ENCODE measurements at places on chromosomes 1 and 21.

GRCh38 chr1:30689901-30690645 is 33.3 kb downstream of the MATN1 start:
- no peak for DNase-seq

DNA sequence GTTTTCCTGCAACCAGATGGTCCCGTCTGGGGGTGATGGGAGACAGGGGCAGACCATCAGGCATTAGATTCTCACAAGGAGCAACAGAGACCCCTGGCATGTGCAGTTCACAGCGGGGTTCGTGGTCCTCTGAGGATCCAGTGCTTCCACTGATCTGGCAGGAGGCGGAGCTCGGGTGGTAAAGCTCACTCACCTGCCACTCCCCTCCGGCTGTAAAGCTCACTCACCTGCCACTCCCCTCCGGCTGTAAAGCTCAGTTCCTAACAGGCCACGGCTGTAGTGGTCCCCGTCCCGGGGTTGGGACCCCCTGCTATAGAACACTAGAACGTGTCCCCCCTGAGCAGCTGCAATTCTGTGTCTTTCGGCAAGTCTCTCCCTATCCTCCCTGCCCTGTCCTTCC is 4.6 kb downstream of the KRTAP10-12 start:
- DNase-seq = no peak

DNA sequence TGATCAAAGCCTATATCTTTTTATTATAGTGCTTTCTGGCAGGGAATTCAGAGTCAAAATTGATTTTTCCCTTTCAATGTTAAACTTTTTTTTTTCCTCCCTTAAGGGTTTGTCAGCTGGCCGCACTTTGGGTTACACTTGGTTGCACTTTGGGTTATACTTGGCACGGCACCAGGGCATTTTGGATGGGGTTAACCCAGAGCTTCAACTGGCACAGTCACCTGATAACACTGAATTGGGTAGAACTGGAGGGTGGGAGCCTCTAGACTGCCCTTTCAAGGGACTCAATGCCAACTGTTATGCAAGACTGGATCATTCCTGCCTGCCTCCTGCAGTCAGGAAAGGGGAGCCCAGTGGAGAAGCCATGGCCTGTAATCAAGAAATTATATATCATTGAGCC is 211.5 kb downstream of the KCNJ6 start:
- DNase-seq = no peak

GRCh38 chr21:31403596-31404333 is 59.7 kb upstream of the TIAM1 start:
- DNase-seq = no peak

DNA sequence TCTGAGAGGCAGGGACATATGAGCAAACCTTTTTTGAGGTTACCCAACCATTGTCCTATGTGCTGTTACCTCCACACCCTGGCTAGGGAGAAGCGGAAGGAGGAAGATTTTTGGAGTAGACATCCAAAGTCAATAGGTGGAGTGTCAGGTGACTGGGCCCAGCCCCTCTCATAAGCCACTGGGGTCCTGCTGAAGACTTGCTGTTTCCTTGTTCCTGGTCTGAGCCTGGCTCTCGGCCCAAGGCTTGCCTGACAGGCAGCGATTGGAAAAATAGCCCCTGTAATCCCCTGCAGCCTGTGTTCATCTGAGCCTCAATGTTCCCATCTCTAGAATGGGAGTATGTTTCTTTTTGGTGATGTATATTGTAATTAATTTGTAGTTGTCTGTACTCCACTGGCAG is 6.9 kb upstream of the PIGR start:
- DNase-seq = no peak

DNA sequence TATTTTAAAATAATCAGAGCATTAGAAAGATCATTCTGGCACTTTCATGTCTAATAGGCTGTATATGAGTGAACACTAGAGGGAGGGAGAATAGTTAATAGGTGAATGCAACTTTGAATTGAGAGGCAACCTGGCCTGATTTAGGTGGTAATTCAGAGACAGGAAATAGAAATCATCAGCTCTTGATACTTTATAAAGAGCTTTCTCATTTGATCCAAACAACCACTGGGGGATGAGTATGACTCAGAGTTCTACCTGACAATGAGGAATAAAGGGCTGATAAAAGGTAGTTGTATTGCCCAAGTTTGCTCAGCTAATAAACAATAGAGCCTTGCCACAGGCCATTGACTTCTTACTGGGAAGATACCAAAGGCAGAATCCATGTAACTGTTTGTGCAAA is 5.2 kb upstream of the FAM89A start:
- DNase-seq = no peak

DNA sequence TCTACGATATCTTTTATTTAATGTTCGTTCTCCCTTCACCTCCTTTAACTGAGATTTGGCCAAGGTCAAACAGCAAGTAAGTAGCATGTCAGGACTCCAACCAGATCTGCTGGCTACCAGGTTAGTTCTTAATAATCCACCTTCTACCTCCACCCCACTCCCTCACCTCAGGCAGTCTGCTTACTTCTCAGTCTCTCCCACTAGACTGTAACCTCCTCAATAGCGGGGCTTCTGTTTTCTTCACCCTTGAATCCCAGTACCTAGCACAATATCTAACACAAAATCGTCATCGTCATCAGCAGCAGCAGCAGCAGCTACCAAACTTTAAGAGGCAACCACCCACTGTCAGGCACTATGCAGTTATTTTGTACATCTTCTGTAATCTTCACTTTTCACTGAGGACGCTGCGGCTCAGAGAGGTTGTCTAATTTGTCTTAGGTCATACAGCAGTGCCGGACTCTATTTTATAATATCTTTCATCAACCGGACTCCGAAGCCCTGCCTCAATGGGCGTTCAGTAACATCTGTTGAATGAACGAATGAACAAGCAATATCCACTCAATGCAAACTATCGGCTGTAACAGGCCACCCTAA is 859 bp upstream of the MAGI3 start:
- no peak for DNase-seq

GRCh38 chr1:207328004-207328403 is 6.5 kb downstream of the CD55 start:
- DNase-seq = no peak

DNA sequence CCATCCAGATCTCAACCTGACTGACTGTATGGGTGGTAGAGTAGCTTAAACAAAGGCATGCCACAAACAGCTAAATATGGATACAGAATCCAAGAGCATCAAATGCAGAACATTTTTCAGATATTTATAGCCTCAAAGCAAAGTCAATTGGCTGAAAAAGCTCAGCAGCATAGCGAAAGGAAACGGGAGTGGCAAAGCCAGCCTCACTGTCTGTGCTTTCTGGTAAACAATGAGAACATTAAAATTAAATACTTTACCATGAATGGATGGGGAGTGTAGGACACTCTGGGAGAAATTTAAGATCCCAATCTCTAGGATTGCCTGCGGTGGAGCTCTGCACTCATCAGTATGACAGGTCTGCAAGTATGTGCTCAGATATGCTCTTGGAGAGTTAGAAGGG is 4.4 kb downstream of the RASAL2 start:
- DNase-seq = no peak

DNA sequence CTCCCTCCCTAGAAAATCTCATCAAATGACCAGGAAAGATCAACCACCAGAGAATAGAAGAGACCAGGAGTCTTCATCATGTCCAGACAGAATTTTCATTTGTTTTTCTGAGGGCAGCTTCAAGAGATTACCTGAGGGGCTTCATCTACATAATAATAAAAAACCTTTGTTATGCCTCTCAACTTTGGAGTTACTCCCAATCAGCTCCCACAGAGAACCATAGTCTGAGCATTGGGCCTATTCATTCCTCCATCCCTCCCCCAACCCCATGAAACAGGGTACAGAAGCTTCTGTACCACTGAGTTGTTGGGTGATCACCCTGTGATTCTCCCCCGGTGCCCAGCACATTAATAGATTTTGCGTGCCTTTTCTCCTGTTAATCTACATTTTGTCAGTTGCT is 53.3 kb upstream of the PRRC2C start:
- DNase-seq = no peak

DNA sequence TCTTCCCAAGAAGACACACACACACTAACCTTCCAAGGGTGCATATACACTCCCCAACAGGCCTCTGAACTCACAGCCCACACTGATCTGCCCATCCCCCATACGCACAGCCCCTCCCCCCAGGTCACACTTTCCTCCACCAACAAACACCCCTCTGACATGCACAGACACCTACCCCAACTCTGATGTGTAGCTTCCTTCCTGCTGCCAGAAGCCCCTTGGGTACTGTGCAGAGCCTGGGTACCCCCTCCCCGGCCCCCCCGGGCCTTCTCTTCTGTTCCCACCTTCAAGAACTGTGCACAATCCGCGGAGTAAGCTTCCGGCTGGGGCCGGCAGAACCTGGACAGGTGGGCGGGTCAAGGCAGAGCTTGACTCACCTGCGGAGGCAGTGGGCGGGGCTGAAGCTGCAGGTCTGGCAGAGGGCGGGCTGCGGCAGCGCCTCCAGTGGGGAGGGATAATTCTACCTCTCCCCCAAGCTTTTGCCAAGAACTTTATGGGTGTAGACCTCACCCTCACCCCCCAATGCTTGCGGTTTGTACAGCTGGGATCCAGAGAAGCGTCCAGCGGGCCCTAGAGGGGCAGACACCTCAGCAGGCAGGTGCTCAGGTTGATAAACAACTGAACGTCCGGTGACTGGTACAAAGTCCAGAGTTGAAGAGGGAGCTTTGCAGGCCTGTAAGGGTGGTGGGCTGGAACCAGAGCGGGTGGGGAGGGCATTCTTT is at the start of gene C1orf210:
Gene C1orf210, minus strand, starts transcription at position 313 of the 722 bp plus-strand sequence. CDS start 2,311 bp downstream, outside the sequence.
- no peak for DNase-seq

DNA sequence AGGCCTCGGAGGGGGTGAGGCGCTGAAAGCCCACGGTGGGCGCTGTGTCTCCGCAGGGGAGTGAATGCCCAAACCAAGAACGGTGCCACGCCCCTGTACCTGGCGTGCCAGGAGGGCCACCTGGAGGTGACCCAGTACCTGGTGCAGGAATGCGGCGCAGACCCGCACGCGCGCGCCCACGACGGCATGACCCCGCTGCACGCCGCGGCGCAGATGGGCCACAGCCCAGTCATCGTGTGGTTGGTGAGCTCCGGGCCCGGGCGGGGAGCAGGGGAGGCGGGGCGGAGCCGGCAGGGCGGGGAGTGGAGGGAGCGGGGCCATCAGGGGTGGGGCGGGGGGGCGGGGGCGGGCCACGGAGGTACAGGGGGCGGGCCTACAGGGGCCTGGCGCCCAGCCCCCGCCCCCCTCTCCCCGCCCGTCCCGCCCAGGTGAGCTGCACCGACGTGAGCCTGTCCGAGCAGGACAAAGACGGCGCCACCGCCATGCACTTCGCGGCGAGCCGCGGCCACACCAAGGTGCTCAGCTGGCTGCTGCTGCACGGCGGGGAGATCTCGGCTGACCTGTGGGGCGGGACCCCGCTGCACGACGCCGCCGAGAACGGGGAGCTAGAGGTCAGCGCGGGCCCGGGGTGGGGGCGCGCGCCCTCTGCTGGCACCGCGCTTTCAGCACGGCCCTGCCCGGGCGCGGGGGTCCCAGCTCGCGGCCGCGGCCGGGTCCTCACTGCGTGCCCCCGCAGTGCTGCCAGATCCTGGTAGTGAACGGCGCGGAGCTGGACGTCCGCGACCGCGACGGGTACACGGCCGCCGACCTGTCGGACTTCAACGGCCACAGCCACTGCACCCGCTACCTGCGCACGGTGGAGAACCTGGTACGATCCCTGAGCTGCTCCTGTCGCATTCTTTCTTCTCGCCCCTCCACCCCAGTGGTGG is 15.9 kb downstream of the ESPN start:
- peak; percentile 41 for DNase-seq

DNA sequence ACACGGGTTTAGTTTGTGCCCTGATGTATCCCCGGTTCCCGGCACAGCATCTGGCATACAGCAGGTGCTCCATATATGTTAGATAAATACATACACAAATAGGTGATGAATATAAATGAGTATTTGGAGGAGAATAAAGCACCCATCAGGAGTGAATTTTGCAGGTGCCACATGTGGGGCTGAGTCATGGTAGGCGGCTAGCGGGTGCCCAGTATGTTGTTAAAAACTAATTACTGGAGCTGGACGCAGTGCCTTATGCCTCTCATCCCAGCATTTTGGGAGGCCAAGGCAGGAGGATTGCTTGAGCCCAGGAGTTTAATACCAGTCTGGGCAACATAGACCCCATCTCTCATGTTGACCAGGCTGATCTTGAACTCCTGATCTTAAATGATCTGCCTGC is 16.7 kb upstream of the WASF2 start:
- no peak for DNase-seq

DNA sequence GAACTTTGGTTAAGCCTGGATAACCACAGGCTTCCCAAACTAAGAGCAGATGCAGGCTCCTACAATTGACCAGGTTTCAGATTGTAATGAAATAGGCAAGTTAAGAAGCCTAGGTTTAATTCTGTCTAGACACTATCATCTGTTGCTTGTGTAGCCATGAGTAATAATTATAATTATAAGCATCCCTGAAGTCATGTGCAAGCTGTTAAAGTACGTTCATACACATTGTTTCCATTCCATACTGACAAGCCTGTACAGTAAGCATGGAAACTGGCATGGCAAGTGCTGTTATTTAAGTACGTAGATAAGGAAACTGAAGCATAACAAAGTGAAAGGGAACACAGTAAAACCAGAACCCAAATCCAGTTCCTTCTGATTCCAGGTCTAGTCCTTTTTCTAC is 557.2 kb upstream of the BEND5 start:
- no peak for DNase-seq

DNA sequence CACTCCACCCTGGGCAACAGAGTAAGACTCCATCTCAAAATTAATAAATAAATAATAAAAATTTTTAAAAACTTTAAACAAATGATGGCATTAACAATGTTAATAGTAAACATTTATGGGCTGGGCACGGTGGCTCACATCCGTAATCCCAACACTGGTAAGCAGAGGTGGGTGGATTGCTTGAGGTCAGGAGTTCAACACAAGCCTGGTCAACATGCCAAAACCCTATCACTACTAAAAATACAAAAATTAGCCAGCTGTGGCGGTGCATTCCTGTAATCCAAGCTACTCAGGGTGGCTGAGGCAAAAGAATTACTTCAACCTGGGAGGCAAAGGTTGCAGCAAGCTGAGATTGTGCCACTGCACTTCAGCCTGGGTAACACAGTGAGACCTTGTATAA is 9.0 kb upstream of the L1TD1 start:
- no peak for DNase-seq

- no peak for DNase-seq
Measured at GRCh38 chr1:174167265-174167803, 8.0 kb downstream of the RABGAP1L start.

- no peak for DNase-seq
Measured at GRCh38 chr1:234593771-234594504, 16.0 kb downstream of the IRF2BP2 start.

DNA sequence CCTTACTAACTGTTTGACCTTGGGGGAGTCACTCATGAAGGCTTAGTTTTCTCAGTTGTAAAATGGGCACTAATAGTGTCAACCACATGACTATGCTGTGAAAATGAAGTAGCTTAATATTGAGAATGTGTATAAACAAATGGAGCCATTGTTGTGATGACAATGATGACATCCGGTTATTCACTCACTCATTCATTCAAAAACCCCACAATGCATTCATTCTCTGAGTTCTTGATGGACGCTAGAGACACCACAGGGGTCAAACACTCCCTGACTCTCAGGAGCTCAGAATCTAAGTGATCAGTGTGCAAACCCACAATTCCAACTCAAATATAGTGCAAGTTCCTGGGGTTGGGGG is 138.9 kb downstream of the FOXD2 start:
- no peak for DNase-seq

- DNase-seq = no peak
Measured at GRCh38 chr1:112673592-112674439, 643 bp upstream of the MOV10 start.

All from stimulated activated CD8-positive, alpha-beta memory T cell treated with anti-CD3 and anti-CD28 coated beads, Interleukin-2, amount 100 ng/mL, for 1 hour (primary cell).